Left ventricle myocardium superior (tissue), 1 donor: ENCODE measurements at places on chromosomes 5 and 9. TPM values are rescaled to one million over a fixed set of nuclear protein-coding genes. Genes with fewer than 3 reads are reported as not detected.

CCDC171 gene
- total RNA-seq, result 1.7 TPM

SYNPO gene
- 675 TPM for total RNA-seq

PAPPA gene
- total RNA-seq, result 1.1 TPM

TAS2R1 gene
- not detected for total RNA-seq

GRM6 gene
- total RNA-seq, result not detected

PCDHB12 gene
- 1.3 TPM for total RNA-seq

KIF20A gene
- 0.59 TPM for total RNA-seq

IL9 gene
- not detected for total RNA-seq

ZDHHC11 gene
- 40.1 TPM for total RNA-seq

LMNB1 gene
- 2.3 TPM for total RNA-seq

TMC1 gene
- not detected for total RNA-seq

CAMK2A gene
- 16.6 TPM for total RNA-seq

ADAMTS13 gene
- total RNA-seq, result 3.1 TPM

STPG3 gene
- total RNA-seq, result 0.69 TPM

MLANA gene
- not detected for total RNA-seq

PPP3R2 gene
- not detected for total RNA-seq

FGF18 gene
- total RNA-seq, result 18.5 TPM

SIT1 gene
- 0.32 TPM for total RNA-seq

RANBP17 gene
- 3.9 TPM for total RNA-seq

N4BP3 gene
- total RNA-seq, result 2.7 TPM

TMEM174 gene
- total RNA-seq, result not detected

ANGPTL2 gene
- 27.4 TPM for total RNA-seq

KIF12 gene
- total RNA-seq, result not detected

ZBED3 gene
- 4.7 TPM for total RNA-seq

POLR1E gene
- 10.4 TPM for total RNA-seq

STC2 gene
- total RNA-seq, result 6.8 TPM

CDKN2B gene
- total RNA-seq, result 1.8 TPM

LRRC19 gene
- total RNA-seq, result not detected

DDX4 gene
- total RNA-seq, result not detected

TPPP gene
- 34.8 TPM for total RNA-seq

ENG gene
- 134 TPM for total RNA-seq

ORM2 gene
- total RNA-seq, result not detected

GRXCR2 gene
- total RNA-seq, result 3.8 TPM

NEURL1B gene
- 32.0 TPM for total RNA-seq
